ENCODE measurements at places on chromosomes 6 and 20.

DNA sequence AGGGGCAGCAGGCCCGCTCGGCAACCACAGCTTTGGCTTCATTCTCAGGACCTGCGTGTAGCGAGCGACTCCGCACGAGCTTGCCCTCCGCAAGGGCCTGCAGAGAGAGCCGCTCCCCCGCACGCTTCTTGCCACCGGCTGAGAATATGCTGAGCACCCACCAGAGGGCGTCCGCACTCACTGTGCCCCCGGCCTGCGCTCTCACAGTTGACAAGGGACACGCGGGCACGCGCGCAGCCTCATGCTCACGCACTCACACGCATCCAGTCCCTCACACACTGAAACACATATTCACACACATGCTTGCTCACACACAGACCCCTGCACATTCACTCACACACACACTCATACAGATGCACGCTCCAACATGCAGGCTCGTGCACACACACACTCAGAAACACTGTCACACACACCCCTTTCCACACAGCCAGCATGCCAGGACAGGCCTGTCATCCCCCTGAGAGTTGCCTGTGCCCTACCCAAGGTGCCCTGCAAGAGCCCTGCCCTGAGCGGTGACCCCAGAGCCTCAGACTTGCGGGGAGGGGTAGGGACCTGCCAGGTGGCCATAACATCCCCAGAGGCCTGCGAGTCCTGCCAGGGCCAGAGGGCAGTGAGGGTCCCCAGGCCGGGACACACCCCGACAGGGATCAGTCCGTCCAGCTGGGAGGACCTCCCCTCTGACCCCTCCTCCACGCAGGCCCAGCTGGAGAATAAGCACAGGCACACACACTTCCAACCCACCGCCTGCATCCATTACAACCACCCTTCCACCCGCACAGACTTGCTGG is 174.1 kb downstream of the BMP7 start:
- DNase-seq: no peak

DNA sequence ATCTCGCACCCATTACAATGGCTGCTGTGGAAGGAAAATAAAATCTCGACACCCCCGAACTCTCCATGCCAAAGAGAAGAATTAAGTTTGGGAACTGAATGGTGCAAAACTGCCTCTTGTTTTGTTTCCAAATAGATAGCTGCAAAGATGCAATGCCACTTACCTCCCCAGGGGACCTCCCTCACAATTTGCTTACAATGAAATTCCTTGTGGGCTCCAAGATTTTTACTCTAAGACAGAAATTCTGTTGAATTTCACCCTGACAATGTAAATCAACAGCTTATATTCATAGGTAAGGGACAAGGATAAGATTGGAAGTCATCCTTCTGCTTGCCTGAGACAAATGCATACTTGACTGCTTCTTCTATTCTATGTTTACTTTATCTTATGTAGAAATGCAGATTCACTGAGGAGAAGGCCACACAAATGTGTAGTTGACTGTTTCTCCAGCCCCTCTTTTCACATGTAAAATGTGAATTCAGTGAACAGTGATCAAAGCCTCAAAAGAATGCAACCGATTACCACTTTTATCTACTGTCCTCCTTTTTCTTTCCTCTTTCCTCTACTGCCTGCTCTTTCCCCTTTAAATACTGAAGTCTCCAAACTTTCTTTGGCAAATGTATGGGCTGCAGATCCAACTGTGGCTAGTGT is 36.6 kb downstream of the ADGRF4 start:
- DNase-seq: no peak

DNA sequence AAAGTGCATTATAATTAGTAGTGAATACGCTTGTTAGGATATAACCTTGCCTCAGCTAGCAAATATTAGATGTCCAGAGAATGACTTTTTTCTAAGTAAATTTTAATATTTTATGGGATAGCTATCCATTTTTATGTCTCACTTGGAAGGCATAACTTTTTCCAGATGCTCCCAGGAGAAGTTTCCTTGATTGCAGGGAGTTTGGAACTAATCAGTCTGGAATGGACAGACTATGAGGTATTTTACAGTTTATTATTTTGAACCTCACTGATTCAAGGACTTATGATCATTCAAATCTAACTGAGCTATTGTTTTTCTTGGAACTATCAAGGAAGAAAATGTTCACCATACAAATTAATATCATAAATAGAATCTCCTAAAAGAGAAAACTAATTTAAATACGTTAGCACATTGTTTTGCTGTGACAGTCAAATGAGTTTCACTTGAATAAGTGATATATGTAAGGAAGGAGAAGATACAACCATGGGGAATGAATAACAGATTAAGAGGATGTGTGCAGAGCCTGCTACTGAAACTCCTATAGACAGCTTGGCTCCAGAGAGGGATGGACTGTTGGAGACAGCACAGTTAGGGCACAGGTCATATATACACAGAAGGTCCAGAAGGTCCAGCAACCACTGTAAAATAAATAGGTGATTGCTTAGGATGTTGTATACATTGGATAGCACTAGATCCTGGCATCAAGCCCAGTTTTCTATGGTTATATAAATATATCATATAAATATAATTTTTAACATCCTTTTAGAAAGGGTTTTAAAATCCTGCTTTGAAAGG is 20.6 kb upstream of the LCA5 start:
- no peak for DNase-seq

DNA sequence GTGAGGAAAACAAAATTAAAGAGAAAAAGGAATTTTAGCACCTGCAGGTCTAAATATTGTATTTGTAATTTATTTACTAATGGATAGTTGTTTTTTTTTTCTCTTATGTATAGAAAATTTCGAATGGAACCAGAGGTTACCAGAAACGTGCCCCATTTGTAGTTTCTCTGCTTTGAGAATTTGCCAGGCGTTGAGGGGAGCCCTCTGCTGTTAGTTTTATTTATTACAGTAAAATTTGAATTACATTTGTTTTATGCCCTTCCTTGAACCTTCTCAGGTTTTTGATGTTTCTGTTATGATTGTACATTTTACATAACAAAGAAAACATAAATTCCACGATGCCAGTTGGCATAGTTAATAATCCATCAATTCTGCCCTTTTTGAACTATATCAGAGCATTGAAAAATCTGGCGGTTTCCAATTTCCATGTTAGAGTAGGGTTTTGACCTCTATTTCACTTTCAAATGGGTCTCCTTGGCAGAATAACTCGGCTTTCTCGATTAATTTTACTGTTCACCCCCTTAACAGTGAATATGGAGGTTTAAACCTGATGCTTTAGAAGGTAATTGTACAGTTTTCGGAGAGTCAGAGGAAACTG is 35.1 kb upstream of the RFPL4B start:
- DNase-seq: no peak

GRCh38 chr20:38829296-38829875 is 23.9 kb downstream of the PPP1R16B start:
- DNase-seq: no peak

GRCh38 chr6:85684133-85684808 is 41.6 kb upstream of the SYNCRIP start:
- DNase-seq: no peak

- no peak for DNase-seq
Measured at GRCh38 chr6:131765081-131765803, 42.6 kb upstream of the ENPP1 start.

DNA sequence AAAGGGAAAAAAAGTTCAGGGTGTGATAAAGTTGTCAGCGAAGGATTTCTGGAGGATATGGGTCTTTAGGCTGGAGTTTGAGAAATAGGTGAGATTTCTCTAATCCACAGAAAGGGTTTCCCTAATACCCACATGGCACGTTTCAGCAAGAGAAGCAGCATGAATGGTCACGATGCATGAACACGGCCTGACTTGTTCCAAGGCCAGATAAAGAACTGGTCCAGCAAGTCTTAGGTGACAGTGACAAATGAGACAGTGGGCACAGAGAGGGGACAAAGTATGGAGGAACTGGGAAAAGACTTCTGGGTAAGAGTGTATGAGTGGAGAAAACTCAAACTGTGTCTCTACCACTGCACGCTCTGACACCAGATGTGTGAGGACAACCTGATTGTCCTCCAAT is 262.0 kb upstream of the FOXQ1 start:
- DNase-seq: no peak

GRCh38 chr20:35729836-35730582 is 12.1 kb downstream of the RBM39 start:
- no peak for DNase-seq

GRCh38 chr6:5956939-5957338 is 49.8 kb downstream of the NRN1 start:
- no peak for DNase-seq

- DNase-seq: no peak
Measured at GRCh38 chr6:11288065-11288464, 55.6 kb upstream of the NEDD9 start.

- DNase-seq: no peak
Measured at GRCh38 chr6:97939440-97940168, 656.6 kb upstream of the MMS22L start.

DNA sequence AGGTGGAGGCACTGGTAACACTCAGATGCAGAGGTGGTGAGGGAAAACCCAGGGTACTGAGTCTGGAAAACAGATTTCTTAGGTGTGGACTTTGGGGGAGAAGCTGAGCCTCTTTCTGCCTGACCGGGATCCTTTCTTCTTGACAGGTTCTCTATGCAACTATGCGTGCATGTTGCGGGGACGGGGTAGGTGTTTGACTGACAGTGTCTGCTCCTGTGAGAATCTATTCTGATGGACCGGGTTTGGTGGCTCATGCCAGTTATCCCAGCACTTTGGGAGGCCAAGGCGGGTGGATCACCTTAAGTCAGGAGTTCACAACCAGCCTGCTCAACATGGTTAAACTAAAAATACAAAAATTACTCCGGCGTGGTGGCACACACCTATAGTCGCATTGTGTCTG is 27.9 kb upstream of the ID1 start:
- no peak for DNase-seq

GRCh38 chr6:170268216-170269129 is 22.4 kb downstream of the DLL1 start:
- no peak for DNase-seq

DNA sequence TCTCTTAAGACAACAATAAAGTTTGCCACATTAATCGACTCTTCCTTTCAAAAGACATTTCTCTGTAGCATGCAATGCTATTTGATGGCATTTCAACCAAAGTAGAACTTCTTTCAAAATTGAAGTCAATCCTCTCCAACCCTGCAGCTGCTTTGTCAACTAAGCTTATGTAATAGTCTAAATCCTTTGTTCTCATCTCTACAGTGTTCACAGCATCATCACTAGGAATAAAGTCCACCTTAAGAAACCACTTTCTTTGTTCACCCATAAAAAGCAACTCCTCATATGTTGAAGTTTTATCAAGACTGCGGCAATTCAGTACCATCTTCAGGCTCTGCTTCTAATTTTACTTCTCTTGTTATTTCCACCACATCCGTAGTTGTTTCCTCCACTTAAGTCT is 11.5 kb upstream of the BLOC1S5 start:
- DNase-seq: no peak

DNA sequence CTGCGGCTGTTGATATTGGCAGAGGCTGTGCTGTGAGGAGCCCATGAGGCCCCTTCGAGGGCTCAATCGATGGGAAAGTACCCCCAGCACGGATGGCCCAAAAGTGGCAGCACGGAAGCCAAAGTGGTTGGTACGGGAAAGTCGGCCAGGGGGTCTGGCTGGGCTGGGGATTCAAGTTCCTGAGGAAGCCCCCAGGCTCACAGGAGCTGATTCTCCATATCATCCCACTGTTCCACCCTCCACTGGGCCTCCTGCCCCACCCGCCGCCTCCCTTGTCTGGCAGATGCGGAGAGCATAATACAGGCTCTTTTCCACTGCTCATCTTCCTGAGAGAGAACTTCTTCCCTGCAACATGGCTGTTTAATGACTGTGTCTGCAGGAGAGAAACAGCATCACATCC is 217.8 kb upstream of the CST7 start:
- DNase-seq: no peak

DNA sequence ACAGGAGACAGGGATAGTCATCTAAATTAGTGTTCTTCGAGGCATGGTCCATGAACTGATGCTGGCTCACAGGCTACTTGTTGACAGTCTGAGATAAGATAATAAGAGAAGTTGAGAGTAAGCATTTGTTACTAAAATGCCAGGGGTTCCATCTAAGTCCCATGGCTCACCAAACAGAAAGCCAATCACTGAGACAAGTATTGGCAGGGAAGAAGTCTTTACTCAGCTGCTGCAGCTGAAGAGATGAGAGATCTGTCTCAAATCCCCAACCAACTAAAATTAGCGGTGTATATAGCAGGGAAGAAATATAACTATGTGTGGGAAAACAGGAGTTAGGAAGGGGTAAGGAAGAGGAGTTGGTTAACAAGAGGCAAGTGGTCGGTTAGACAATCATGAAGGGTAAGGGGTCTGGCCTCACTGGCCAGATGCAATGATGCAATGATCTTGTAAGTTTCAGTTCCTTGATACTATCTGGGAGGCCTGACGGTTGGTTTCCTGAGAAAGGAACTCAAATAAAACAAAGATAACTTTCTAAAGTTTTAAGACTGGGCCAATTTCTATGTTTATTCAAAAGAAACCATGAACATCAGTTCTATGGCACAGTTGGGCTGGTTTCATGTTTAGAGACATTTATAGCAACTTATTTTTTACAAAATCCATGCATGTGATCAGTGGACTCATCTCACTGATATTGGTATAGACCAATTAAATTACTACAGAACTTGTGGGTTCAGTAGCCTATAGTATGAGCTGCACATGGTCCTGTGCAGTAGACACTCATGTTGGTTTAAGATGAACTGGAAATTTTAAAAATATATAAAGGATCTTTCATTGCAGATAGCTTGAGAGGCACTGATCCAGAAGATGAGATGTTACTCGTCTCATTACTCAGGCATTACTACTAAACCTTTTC is 9.9 kb upstream of the HEBP2 start:
- no peak for DNase-seq

- no peak for DNase-seq
Measured at GRCh38 chr6:12350644-12351170, 60.5 kb downstream of the EDN1 start.

- DNase-seq: no peak
Measured at GRCh38 chr6:17172836-17173470, 71.1 kb downstream of the STMND1 start.

DNA sequence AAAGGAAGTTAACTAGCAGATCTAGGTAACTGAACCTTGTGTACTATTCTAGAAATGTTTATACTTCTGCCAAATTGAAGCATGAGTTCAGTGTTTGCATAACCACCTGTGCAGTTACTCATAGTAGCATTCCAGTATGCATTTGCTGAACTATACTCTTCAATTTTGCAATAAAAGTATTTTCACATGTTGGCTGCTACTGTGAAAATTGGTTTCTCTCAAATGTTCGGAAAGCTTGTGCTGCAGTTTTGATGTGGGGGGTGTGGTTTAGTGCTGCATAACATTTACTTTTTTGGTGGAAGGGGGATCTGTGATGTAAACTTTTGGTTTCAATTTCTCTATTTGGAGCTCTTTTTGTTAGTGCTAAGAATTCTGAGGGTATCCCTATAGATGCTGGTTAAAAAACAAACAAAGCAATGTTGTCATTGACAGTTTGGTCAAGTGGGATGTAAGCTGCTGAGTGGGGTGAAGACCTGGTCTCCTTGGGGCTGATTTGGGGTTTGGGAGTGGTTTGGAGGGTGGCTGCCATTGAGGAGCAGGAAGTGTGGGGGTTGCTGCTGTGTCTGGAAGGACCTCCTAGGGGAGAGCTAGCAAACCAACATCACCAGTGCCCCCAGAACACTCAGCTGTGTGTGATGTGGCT is 87.8 kb downstream of the CARMIL1 start:
- no peak for DNase-seq

- DNase-seq: no peak
Measured at GRCh38 chr6:5518936-5519491, 257.7 kb downstream of the FARS2 start.
